ENCODE measurements at places on chromosomes 7 and 10. TPM values are rescaled to one million over a fixed set of nuclear protein-coding genes. Genes with fewer than 3 reads are reported as not detected.

The ADRA2A gene
- total RNA-seq, result 0.48 TPM

The GAD2 gene
- not detected for total RNA-seq

The SNCG gene
- 11.9 TPM for total RNA-seq

The CYP3A4 gene
- 0.34 TPM for total RNA-seq

The KCTD7 gene
- 4.0 TPM for total RNA-seq

The LRRD1 gene
- total RNA-seq, result not detected

GRCh38 chr10:34180749-34181148 lies 634.3 kb downstream of the PARD3 start:
- no peak for DNase-seq

DNA sequence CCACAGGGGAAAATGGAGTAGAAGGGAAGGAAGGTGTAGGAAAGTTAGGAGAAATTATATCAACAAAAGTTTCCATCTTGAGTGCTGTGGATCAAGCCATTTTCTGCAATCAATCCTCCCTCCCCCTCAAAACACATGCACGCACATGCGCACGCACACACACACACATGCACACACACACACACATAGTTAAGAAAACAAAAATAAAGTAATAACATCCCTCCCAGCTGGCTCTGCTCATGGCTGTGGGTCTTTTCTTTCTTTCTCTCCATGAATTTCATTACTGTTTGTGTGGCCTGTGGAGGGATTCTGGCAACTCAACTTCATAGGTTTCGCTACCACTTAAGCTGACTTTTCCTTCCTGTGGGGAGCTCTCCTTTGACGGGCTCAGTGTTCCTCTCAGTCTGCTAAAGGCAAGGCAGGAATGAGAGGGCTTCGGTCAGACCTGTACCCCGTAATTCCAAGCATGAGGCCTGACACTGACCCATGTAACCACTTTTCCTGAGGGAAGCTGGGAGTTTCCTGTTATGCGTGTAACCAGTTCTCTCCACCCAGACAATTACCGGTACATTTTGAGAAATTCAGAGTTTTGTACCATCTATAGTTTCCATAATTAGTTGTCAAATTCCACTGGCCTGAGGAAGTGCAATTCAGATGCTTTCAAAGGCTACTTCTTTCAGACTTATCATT lies 79.8 kb downstream of the ZNF92 start:
- DNase-seq, result no peak

DNA sequence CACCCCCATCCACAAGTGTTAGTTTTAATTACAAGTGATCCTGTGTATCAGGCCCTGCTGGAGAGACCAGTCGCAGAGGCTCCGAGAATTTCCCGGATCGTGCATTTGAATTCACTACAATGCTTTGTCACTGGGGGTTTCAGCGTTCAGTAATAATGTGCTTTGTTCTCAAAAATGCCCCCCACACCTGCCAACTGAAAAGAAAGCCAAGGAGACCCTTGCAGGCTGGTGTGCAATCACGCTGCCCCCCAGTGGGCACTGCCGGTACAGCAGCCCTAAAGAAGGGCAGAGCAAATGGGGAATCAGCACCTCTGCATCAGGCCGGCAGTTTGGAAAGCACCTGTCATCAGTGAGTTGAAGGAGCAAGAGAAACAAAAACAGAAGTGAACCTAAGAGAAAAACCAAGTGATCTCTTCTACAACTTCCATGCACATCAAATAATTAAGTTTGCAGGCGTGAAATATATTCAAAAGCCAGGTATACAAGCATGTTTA lies 177.6 kb downstream of the PARD3 start:
- peak; percentile 73 for DNase-seq

DNA sequence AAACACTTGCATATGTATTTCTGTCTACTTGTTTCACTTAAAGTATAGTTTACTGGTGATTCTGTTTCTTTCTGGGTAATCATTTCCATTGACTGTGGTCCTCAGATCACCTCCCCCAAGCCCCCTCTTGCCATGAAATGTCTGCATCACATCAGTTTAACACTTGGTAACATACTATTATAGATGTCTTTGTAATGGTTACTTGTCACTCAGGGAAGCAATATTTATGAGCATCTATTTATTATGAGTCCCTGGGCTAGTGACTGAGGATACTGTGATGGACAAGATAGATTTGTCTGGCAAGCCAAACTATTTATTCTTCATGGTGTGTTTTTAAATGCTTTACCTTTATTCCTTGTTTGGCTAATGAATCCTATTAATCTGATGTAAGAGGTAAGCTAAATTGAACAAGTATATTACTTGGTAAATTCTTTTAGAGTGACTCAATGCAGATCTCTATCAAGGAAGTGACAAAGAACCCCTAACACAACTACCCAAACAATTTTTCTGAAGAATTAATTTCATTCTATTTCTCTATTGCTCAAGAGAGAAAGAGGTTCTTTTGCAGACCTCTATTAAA lies 270.9 kb downstream of the RELN start:
- DNase-seq, result no peak

DNA sequence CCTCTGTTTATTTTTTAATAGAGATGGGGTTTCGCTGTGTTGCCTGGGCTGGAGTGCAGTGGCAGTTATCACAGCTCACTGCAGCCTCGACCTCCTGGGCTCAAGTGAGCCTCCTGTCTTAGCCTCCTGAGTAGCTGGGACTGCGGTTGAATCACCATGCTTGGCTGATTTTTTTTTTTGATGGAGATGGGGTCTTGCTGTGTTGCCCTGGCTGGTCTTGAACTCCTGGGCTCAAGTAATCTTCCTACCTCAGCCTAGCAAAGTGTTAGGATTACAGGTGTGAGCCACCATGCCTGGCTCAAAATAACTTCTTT lies 8.1 kb downstream of the DYNC2I1 start:
- no peak for DNase-seq

DNA sequence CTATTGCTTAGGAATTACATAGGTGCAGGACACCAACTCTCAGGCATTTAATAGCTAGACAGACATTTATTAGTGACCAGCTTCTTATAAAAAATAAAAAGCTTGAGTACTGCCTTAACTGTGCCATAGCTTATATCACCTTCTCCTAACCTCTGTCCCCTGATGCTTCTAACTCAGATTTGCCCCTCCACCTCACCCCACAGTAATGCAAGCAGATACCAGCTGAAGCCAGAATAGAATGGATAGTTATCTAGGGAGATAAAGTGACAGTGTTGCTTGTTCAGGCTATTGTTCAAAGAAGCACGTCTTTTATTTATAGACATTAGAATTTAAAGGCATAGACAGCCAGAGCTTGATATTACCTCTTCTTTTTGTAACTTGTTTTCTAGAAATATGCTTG lies 99.6 kb upstream of the GLCCI1 start:
- no peak for DNase-seq

- no peak for DNase-seq
Observed at GRCh38 chr7:81707196-81707595, 62.7 kb downstream of the HGF start.

- DNase-seq, result no peak
Observed at GRCh38 chr10:18378766-18379165, 238.5 kb downstream of the CACNB2 start.

All from psoas muscle (tissue), 8 donors.